ENCODE measurements at places on chromosomes 6 and 20.
A peak's percentile ranks its signal among the peaks of the same experiment; 100 is the strongest.

GRCh38 chr6:167211881-167212712 lies 54.3 kb upstream of the GPR31 start:
- DNase-seq = no peak

- no peak for DNase-seq
Observed at GRCh38 chr6:10393544-10394225, 21.2 kb downstream of the TFAP2A start.

- no peak for DNase-seq
Observed at GRCh38 chr6:26193467-26194328, 106.5 kb downstream of the HFE start.

DNA sequence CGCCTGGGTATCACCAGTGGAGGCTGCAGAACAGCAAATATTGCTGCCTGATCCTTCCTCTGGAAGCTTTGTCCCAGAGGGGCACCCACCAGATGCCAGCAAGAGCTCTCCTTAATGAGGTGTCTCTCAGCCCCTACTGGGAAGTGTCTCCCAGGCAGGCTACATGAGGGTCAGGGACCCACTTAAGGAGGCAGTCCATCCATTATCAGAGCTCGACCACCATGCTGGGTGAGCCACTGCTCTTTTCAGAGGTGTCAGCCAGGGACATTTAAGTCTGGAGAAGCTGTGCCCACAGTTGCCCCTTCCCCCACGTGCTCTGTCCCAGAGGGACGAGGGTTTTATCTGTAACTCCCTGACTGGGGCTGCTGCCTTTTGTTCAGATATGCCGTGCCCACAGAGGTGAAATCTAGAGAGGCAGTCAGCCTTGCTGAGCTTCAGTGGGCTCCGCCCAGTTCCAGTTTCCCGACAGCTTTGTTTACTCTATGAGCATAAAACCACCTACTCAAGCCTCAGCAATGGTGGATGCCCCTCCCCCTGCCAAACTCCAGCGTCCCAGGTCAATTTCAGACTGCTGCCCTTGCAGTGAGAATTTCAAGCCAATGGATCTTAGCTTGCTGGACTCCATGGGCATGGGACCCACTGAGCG lies 25.9 kb upstream of the AIG1 start:
- no peak for DNase-seq

GRCh38 chr6:99334526-99335127 lies 14.8 kb downstream of the FAXC start:
- peak; percentile 65 for DNase-seq

GRCh38 chr6:168826726-168827585 lies 386.0 kb downstream of the SMOC2 start:
- no peak for DNase-seq

DNA sequence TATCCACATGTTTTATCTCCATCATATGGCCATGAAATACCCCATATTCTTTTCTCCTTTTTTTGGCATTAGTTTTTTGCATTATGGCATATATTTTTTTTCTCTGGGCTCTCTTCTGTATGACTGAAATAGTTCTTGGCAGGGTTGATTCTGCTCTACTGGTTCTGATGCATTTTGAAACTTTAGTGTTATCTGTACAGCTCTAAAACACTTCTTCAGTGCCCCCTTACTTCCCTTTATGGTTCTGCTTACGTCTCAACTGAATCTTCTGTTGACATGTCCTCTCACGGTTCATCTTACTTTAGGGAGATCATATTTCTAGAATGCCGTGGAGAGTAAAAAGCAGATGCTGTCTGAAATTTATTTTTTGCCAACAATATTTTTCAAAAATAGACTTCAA lies 23.2 kb upstream of the TXNDC5 start:
- DNase-seq = no peak

GRCh38 chr20:8209061-8209460 lies 77.0 kb downstream of the PLCB1 start:
- DNase-seq = no peak

DNA sequence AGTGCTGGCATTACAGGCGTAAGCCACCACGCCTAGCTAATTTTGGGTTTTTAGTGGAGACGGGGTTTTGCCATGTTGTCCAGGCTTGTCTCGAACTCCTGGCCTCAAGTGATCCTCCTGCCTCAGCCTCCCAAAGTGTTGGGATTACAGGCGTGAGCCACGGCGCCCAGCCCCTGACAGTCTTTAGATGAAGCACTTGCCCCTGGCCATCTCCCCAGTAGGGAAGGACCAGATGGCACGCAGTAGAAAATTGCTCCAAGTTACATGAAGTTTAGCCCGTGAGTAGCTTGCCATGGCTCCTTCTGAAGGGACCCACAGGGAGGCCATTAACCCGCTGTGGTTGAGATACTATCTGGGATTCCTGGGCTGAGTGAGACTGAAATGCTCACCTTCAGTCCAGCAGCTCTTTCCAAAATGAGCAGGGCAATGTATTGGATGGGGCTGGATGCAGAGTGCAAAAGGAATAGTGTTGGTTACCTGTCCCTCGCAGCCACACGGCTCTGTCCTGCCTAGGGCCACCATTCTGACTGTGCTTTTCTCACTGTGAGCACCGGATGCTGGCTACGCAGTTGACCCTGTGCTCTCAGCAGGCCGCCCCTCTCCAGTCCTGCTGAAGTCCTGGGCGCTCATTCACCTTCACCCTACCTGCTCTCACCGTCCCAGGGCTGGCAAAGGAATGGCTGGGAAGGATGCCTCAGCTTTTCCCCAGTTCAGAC lies 66.9 kb downstream of the EFCAB8 start:
- no peak for DNase-seq

DNA sequence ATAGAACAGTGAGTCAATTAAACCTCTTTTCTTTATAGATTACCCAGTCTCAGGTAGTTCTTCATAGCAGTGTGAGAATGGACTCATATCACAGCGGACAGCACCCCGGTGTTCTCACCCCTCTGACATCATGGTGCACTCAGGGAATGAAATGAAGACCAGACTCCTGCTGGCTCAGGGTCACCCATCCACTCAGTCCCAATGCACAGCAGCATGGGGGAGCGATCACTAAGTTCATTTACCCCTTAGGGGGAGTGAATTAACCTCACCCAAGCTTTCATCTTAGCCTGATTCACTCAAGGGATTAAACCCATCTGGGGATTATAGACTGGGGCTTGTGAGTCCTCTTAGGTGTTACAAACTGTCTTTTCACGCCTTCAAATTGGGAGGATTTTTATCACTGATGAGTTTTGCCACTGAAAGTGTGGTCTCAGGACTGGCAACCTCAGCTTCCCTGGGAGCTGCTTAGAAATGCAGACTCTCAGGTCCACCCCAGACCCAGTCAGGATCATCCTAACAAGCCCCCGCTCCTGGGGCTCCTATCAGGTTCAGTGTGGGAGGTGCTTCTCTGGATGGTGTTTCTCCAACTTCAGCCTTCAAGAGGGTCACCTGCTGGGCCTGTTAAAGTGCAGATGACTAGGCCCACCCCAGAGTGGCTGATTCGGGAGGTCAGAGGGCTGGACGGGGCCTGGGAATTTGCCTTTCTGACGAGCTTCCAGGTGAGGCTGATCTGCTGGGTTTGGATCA lies 44.3 kb upstream of the FRMD1 start:
- peak; percentile 38 for DNase-seq

DNA sequence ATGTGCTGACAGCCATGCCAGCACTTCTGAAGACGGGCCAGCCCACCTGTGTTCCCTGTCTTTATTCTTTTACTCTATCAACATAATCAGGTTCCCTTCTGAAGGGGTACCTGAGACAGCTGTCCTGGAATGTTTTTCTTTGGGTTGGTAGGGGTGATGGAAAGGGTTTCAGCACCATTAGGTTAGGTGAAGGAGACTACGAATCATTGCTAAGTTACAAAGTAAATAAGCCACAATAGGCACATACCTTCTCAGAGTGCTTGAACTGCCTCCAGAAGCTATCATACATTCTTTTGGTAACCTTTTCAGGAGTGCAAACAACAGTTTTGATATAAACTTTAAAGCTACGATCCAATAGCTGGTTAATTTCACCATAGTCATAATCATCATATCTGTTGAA lies 106.3 kb downstream of the SESN1 start:
- DNase-seq = no peak

DNA sequence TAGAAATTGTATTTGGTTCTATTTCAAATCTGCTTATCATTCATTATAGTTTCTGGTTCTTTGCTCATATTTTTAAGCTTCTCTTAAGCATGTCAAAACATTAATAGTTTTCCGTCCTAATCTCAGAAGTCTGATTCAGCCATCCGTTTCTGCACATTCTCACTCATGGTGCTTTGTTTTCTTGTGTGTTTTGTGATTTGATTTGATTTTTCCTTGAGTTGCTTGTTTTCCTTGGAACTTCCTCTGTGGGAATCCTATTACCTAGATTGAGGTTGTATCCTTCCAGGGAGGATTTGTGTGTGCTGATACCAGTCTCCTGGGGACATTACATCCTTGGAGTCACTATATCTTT lies 7.9 kb downstream of the SNX9 start:
- no peak for DNase-seq

- no peak for DNase-seq
Observed at GRCh38 chr20:41627611-41628244, 9.6 kb upstream of the CHD6 start.

DNA sequence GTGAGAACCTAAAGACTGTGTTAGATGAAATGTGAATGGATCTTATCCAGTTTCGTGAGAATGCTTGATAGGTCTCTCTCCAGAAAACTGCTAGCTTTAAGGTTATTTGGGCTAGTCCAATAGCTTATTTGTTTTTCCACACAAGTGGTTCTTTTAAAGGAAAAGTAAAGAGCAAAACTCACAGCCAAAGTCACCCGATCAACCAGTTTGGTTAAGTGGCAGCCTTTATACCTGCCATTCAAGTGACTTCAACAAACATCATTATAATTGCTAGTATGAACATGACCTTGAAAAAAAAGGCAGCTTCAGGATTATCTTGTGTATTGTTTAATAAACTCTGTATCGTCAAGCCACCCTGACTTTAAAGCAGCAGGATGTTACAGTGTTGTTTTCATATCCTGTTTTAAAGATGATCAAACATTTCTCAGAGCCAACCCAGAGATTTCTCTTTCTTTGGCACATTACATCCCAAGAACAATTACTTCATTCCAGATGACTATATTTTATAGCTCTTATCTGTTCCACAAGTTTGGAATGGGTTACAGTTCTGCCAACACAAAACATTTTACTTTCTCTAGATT lies 253.4 kb downstream of the EPHA7 start:
- no peak for DNase-seq

- no peak for DNase-seq
Observed at GRCh38 chr6:42933205-42933604, 3.9 kb downstream of the CNPY3 start.

GRCh38 chr6:36052097-36052496 lies 24.5 kb downstream of the MAPK14 start:
- DNase-seq = no peak

- DNase-seq = no peak
Observed at GRCh38 chr20:48613926-48614325, 213.9 kb downstream of the PREX1 start.

GRCh38 chr6:68756454-68757375 lies 121.6 kb downstream of the ADGRB3 start:
- no peak for DNase-seq

GRCh38 chr6:36724514-36725390 lies 27.1 kb downstream of the RAB44 start:
- peak; percentile 73 for DNase-seq

DNA sequence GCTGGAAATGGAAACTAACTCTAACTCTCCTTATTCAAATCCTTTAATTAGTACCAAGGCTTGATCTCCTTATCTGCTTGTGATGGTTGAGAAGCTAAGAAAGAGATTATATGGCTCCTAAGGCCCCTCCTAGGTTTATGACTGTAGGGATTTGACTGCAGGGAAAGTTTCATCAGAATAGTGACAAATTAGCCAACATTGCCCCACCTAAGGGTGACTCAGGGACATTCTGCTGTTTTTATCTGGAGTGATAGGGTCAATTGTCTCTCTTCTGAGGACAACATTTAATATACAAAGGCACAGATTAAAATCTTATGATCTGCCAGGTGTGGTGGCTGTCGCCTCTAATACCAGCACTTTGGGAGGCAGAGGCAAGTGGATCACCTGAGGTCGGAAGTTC lies 138.1 kb upstream of the MARCKS start:
- DNase-seq = peak; percentile 50

GRCh38 chr6:75863001-75863400 lies 114.0 kb downstream of the MYO6 start:
- peak; percentile 47 for DNase-seq

DNA sequence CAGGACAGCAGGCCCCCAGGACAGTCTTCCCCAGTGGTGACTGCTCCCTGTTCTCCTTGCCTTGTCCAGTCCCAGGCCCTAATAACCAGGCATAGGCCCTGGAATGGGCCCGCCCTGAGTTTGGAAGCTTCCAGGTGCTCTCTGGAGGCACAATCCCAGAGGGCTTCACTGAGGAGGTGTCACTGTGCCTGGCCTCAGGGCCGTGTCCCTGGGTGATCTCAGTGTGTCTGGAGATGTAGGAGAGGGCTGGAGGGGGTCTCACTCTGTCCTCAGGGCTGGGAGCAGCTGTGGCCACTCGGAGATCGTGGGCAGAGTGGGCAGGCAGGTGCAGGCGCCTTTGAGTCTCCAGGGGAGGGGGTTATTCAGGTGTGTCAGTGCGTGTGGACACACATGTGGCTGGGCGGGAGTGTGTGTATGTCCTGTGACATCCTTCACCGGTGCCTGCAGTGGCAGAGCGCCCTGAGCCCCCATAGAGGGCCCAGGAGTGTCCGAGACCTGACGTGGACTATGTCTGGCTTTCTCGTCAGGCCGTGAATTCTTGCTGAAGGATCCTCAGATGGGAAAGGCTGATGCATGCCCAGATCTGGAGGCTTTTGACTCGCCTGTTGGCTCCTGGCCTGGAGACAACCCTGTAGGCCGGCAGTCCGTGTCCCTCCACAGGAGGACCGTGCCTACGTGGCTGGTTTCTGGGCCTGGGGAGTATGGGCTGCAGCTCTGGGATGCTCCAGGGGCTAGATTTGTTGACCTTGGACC lies 5.5 kb upstream of the NPBWR2 start:
- DNase-seq = no peak

DNA sequence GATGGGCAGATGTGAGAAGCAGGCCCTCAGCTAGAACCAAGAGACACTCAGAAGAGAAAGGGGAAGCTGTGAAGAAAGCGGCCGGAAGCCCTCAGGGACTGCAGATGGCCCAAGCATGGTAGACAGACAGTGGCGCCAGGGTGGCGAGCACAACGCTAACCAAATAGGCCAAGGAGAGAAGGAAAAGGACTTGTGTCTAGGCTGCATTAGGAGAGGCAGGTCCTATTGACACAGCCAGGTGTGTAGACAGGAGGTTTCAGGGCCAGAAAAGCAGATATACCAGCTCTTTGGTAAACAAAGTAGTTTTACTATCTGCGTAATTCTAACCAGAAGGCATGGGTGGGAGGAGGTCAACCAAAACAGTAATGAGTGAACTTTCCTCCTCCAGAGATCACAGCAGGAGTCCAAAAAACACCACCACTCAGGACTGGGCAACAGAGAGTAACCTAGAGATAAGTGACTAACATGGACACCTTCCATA lies 15.8 kb upstream of the MAP7 start:
- no peak for DNase-seq

DNA sequence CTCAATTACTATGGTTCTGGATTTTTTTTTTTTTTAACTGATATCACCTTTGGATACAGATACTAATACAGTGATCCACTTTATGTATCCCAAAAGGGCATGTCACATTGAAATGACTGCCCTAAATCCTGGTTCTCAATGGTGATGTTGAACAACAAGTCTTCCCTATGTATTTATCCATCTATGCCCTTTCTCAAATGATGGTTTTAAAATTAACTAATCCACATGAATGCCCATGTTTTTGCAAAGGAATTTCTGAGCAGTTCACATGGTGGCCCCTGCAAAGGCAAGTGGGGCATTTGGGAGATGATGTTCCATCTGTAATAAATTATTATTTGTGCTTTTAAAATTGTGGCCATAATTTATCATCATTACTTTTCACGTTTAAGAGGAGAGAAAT lies 2.7 kb downstream of the ADGRB3 start:
- DNase-seq = no peak
